ENCODE measurements at places on chromosomes 3 and 15.

- no peak for DNase-seq
Measured at GRCh38 chr3:78742041-78742440, 1025.8 kb downstream of the ROBO1 start.

DNA sequence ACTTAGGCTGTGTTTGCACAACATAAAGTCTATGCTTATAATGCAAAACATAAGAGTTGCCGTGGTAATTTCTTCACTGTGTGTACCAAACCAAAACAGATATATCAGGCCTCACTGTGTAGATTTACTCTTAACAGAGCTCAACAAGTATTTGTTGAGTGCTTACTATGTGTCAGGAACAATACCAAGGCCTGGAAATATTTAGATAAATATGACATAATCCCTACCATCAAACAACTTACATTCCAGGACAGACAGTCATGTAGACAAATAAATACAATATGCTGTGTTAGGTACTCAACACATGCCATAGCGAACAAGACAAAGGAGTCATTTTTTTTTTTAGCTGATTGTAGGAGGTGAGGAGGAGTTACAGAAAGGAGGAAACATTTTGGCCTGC is 554.0 kb downstream of the NSUN3 start:
- DNase-seq: no peak

DNA sequence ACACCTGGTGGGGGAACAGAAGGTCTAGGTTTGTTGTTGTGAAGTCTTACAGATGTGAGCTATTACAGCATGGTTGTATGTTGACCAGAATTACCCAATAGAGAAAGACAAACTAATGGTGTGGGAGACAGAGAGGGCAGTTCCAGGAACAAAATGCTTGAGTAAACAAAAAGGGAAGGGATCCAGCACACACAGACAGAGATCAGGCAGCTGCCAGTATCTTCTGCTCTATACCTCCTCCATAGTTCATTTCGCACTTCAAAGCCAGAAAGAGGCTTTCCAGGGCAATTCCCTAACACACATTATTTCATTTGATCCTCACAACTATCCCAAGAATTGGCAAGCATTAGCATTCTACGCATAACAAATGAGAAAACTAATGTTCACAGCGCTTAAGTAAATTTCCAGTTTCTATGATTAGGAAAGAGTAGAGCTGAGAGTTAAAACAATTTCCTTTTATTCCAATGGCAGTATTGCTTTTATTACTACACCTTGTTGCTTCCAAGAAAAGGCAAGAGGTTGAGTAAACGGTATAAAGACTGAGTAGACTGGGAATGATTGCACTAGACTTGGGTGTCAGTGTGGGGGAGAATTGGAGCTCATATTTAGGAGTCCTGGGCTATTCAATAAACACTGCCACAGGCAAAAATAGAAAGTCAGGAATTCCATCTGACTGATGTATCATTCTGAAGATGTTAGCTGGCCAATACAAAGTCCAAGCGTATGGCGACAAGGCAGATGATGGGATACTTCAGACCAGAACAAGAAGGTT is 39.7 kb upstream of the ZNF280D start:
- DNase-seq: no peak

- no peak for DNase-seq
Measured at GRCh38 chr15:48493084-48493762, 152.3 kb downstream of the FBN1 start.

DNA sequence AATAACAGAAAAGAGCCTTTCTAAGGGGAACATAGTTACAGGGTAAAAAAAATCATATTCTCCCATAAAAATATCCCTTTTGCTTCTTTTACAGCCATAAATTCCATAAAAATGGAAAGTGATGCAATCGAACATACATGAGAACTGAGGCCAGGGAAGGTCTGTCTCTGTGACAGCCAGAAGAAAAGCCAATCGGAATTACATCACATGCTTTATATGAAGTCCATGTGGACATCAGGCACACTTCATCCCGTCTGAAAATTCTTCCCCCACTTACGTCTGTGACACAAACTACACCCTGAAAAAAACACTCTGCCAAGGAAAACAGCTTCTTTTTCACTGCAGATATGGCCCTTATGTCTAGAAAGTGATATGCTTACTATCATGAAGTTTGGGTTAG is 323.5 kb downstream of the ERC2 start:
- no peak for DNase-seq

- no peak for DNase-seq
Measured at GRCh38 chr15:70519004-70519365, 244.4 kb downstream of the UACA start.

DNA sequence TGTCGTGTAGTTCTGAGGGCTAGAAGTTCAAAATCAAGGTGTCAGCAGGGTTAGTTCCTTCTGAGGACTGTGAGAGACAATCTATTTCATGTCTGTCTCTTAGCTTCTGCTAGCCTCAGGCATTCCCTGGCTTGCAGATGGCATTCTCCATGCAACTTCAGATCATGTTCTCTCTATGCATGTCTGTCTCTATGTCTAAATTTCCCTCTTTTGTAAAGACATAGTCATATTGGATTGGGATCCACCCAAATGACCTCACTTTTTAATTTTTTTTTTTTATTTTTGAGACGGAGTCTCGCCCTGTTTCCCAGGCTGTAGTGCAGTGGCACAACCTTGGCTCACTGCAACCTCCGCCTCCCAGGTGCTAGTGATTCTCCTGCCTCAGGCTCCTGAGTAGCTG is 104.6 kb downstream of the RAP2B start:
- DNase-seq: no peak

Data from stimulated activated CD8-positive, alpha-beta memory T cell treated with anti-CD3 and anti-CD28 coated beads, Interleukin-15, amount 100 ng/mL, for 1 hour (primary cell).